ENCODE measurements at places on chromosomes 4 and X. TPM values are rescaled to one million over a fixed set of nuclear protein-coding genes. Genes with fewer than 3 reads are reported as not detected.

DNA sequence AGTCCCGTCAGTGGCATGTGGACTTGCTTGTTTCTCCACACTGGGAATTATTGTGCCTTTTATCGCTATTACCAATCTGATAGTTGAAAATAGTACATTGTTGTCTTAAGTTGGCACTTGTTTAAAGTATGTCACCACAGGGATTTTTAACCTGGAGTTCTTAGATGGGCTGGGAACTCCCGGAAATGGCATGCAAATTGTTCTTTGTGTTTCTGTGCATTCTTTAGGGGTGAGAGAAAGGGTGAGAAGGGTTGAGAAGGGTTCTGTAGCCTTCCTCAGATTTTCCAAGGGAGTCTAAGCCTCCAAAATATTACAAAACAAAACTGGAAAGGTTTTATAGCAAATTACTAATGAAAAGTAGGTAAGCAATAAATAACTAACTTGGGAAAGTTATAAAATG is 176.9 kb downstream of the ZIC3 start:
- DNase-seq = no peak

GRCh38 chr4:155383541-155383940 is 6.8 kb upstream of the MAP9 start:
- DNase-seq = no peak

Gene ADH5
- 119 TPM for total RNA-seq

DNA sequence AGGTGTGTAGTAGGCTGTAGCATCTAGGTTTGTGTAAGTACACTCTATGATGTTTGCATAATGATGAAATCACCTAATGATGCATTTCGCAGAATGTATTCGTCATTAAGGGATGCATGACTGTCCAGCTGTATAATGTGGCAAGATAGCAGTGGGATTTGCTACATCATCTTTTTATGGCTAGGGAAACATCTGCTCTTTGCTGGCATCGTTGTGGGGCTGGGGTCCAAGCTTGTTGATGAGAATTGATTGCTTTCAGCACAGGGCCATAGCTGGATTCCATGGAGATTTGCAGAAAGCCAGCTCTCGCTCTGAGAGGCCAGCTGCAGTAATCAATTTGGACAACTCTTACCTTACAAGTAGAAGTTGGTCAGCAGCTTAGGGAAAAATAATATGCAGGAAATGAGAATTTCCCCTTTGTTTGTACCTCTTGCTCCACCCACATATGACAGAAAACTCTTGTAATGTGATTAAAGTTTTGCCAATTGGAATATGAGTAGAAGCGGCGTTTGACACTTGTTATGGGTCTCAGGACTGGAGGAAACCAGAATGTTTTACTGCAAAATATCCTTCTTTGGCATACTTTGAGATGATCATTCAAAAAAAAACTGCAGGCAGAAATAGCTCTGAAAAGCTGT is 310.5 kb downstream of the RAPGEF2 start:
- DNase-seq = no peak

- DNase-seq = peak; percentile 61
Measured at GRCh38 chrX:79259073-79259689, 108.0 kb downstream of the ITM2A start.
